ENCODE measurements at places on chromosomes 2 and 18.

GRCh38 chr18:50606609-50607008, 46.7 kb downstream of the MAPK4 start:
- no peak for DNase-seq

DNA sequence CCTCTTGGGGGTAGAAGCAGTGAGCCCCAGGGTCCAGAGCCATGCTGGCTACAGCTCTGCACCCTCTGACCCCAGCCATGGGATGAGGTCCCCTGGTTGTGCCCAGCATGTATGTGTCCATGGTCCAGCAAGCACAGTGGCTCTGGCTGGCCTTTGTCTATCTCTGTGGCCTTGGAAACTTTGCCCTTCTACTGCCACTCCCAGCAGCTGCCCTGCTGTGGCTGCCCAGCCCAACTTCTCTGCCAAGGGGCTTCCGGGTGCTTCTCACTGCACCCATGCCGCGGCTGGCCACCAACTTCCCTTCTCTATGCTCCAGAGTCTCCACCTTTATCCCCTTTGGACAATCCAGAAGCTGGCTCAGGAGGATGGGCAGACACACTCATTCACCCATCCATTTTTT, 18.8 kb downstream of the TMEM185B start:
- DNase-seq = no peak

- no peak for DNase-seq
Measured at GRCh38 chr18:336713-337112, 68.9 kb upstream of the THOC1 start.

- no peak for DNase-seq
Measured at GRCh38 chr2:47907039-47907781, 912 bp upstream of the FBXO11 start.

GRCh38 chr2:212797484-212798205, 259.0 kb upstream of the ERBB4 start:
- no peak for DNase-seq
